H1 (cell line): ENCODE measurements at places on chromosomes 12 and 14. TPM values are rescaled to one million over a fixed set of nuclear protein-coding genes. Genes with fewer than 3 reads are reported as not detected.

The AKAP3 gene
- 1.0 and 1.3 TPM in 2 replicates for total RNA-seq

The LMBR1L gene
- total RNA-seq, result 47.7 and 49.6 TPM in 2 replicates

The ZDHHC22 gene
- 55.2 and 59.3 TPM in 2 replicates for total RNA-seq

DNA sequence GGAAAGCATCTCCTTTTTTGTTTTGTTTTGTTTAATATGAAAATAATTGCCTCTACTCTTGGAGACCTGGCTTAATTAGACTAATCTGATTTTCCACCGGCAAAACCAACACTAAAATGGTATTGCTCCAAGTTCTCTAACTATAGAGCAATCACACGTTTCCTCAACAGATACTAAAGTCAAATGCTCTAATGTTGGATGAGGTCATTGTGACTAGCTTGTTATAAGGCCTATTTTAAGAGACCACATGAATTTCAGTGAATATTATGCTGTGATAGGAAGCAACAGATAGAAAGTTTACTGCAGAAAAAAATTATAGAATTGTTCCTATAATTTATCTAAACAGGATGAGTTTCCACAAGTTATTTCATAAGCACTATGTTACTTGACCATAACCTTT is 3.3 kb upstream of the CCDC196 start:
- H3K36me3 ChIP-seq, result no peaks in the 10 kb centered on the region
- DNase-seq, result no peak
- H3K4me1 ChIP-seq, result no peaks in the 10 kb centered on the region
- no peak overlapping the region for H3K27ac ChIP-seq

DNA sequence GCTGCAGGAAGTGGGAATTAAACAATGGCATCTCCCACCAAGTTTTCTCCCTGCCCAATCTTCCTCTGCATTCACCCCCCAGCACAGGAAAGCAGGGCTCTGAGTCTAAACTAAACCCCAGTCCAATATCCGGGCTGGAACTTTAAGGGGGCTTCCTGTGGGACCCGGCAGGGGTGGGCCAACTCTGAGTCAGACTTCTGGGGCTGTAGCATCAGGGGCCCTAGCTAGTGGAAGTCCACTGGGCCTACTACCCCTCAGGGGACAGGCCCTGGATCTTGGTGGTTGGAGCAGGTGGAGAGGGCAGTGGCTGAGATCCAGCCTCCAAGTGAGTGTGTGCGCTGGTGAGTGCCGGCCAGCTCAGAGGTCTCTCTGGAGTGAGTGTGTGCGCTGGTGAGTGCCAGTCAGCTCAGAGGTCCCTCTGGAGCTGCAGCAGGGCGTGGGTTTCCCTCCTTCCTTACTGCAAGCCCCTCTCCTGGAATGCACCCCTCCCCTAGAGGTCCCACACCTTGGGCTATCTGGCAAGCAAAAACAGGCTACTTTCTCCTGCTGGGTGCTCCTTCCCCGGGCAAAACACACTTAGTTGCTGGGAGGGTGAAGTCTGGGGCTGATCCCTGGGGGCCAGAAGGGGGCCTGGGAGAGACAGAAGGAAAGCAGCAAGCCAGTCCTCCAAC is 5.6 kb upstream of the LHX5 start:
- H3K4me1 ChIP-seq, result no peaks in the 10 kb centered on the region
- peaks cover 68% of the 10 kb centered on the region for H3K27me3 ChIP-seq
- no peak overlapping the region for H3K27ac ChIP-seq
- H3K4me3 ChIP-seq, result peak overlapping the region; percentile 4; the same call in 1 of the 2 replicates

DNA sequence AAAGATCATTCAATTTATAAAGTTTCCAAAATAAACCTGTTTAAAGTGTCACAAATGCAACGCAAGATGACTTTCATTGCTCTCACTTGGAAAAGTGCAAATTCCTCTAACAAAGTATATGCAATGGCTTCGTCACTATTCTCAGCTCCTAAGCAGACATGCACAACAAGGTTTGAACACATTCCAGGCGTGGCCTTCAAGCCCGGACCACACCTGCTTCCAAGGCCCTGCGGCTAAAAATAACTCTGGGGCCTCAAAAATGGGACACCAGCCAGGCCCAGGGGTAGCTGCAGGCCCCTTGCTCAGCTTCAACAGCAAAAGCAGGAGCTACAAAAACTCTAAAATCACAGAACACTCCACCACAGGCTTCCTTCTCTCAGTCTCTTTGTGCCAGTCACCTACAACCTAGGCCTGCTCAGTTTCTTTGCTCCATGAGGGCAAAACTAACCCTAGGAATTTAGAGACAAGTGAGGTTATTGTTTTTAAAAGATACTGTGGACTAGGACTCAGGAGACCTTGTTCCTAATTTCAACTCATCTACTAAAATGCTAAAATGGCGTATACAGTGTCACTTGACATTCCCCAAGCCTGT is 29.3 kb downstream of the DUSP16 start:
- no peaks in the 10 kb centered on the region for H3K27me3 ChIP-seq
- H3K4me1 ChIP-seq, result peaks cover 8% of the 10 kb centered on the region; the same call in 1 of the 2 replicates
- DNase-seq, result no peak
- H3K4me3 ChIP-seq, result no peak overlapping the region

DNA sequence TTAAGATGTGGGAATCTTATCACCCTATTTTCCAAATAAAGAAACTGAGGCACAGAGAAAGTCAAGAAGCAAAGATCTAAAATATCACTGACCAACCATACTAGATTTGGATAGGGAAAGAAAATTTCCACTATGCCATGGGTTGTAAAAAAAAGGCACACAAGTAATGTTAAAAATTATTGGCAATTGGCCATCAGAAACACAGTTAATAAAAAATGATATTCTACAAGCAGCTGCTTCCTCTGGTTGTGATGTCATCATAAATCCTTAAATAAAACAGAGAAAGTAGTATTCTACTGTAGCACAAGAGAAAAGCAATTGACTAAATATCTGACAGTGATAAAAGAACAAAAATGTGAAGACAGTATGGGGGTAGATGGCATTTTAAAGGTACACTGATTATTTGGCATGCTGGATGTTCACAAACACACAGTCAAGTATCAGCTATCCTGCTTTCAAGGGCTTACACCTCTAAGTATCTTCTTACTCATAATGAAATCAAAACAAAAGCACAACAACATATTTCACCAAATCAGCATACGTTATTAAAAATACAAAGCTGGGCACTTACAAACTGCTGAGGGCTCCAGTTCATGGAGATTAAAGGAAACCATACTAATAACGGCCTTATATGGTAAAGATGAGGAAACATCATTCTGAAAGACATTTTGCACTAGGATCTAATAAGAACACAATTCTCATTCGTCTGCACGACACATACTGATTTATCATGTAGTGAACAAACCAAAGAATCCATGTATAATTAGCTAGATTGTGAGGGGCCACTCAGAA is 45.7 kb downstream of the CORO1C start:
- H3K4me3 ChIP-seq, result no peak overlapping the region
- no peak overlapping the region for H3K27ac ChIP-seq
- no peaks in the 10 kb centered on the region for H3K27me3 ChIP-seq
- H3K36me3 ChIP-seq, result no peaks in the 10 kb centered on the region
- DNase-seq, result no peak
- H3K4me1 ChIP-seq, result peaks cover 9% of the 10 kb centered on the region; the same call in 1 of the 2 replicates

DNA sequence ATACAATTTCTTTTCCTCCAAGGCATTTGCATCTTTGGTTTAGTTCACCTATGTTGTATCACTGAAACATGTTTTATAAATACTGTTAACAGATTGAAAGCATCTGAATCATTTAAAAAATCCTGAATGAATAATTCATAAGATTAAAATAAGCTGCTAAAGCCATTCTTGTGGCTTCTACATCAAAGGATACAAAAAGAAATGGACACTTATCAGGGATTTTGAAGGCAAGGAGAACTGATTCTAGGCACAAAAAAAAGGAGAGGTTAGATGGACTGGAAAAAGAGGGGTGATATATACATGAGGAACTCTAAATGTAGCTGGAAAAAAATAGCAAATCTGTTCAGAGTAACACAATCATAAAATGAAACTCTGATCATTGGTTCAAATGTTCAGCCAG is 5.8 kb upstream of the OVCH1 start:
- H3K27me3 ChIP-seq, result no peaks in the 10 kb centered on the region
- H3K27ac ChIP-seq, result no peak overlapping the region
- H3K36me3 ChIP-seq, result peaks cover 4% of the 10 kb centered on the region; the same call in 1 of the 2 replicates
- H3K4me3 ChIP-seq, result no peak overlapping the region
- H3K4me1 ChIP-seq, result no peaks in the 10 kb centered on the region

DNA sequence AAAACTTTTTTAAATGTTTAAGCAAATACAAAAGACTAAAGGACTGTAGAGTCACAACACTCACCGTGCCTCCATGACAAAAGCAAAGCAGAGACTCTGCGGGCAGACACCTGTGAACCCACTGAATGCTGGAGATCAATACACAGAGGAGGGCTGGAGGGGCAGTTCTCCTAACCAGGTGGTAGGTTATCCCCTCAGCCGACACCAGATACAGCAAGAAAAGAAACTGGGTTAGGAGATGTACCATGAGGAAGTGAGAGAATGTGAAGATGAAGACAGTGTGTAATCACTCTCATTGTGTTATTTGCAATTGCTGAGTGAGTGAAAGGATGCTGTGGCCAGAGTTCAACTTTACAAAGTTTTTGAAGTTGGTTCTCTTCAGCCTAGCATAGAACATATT is 480.3 kb downstream of the BCL11B start:
- no peaks in the 10 kb centered on the region for H3K4me1 ChIP-seq
- H3K36me3 ChIP-seq, result no peaks in the 10 kb centered on the region
- H3K27me3 ChIP-seq, result no peaks in the 10 kb centered on the region
- no peak overlapping the region for H3K4me3 ChIP-seq
- no peak overlapping the region for H3K27ac ChIP-seq

DNA sequence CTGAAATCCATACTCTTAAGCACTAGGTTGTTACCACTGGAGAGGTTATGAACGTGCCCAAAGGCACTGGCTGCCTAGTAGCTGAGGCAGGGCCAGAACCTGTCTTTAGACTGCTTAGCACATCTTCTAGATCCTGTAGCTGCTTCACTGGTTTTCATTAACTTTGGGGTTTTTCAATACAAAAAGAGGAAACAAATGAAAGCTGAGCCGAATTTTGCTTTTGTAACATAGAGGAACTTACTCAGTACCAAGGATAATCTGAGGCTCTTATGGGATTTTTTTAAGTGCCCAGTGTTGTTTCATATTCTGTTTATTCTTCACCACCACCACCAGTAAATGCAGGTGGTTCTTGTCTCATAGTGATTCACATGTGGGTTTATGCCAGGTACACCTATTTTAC is 396.1 kb downstream of the RAD51B start:
- 0 out of 2 replicates have a peak, but pooled peaks cover 2% of the 10 kb centered on the region for H3K4me1 ChIP-seq
- H3K36me3 ChIP-seq, result no peaks in the 10 kb centered on the region
- no peak overlapping the region for H3K4me3 ChIP-seq

DNA sequence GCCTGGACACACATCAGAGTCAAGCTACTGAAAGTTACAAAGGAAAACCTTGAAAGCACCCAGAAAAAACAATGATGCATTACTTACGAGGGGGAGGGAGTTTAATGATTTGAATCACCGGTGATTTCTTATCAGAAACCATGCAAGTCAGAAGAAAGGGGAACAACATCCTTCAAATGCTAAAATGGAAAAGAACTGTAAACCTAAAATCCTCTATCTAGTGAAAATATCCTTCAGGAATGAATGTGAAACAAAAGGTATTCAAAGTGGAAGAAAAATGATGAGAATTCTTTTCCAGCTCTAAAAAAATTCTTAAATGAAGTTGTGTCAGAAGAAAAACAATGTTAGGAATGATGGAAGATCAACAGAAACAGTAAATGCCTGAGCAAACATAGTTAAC is 16.8 kb downstream of the SCAF11 start:
- no peaks in the 10 kb centered on the region for H3K27me3 ChIP-seq
- H3K27ac ChIP-seq, result no peak overlapping the region
- H3K36me3 ChIP-seq, result no peaks in the 10 kb centered on the region
- DNase-seq, result no peak

GRCh38 chr14:66074537-66074936 is 411.6 kb upstream of the CCDC196 start:
- no peaks in the 10 kb centered on the region for H3K27me3 ChIP-seq
- no peak overlapping the region for H3K27ac ChIP-seq
- no peak overlapping the region for H3K4me3 ChIP-seq
- no peaks in the 10 kb centered on the region for H3K4me1 ChIP-seq

- no peaks in the 10 kb centered on the region for H3K36me3 ChIP-seq
- H3K27ac ChIP-seq, result no peak overlapping the region
- no peak overlapping the region for H3K4me3 ChIP-seq
- H3K4me1 ChIP-seq, result no peaks in the 10 kb centered on the region
- no peak for DNase-seq
Observed at GRCh38 chr12:40248034-40248433, 23.2 kb downstream of the LRRK2 start.

- no peaks in the 10 kb centered on the region for H3K27me3 ChIP-seq
- no peak for DNase-seq
- H3K4me3 ChIP-seq, result no peak overlapping the region
- peaks cover 2% of the 10 kb centered on the region; the same call in 1 of the 2 replicates for H3K4me1 ChIP-seq
- no peak overlapping the region for H3K27ac ChIP-seq
Observed at GRCh38 chr12:39375206-39375808, 67.6 kb downstream of the KIF21A start.
